ENCODE measurements at places on chromosomes 5 and 9.

GRCh38 chr9:124631326-124631725, 124.1 kb upstream of the NR5A1 start:
- no peak for DNase-seq

- no peak for DNase-seq
Measured at GRCh38 chr5:120320626-120321025, 143.5 kb upstream of the PRR16 start.

GRCh38 chr9:133632806-133633680, 3.1 kb upstream of the DBH start:
- no peak for DNase-seq

DNA sequence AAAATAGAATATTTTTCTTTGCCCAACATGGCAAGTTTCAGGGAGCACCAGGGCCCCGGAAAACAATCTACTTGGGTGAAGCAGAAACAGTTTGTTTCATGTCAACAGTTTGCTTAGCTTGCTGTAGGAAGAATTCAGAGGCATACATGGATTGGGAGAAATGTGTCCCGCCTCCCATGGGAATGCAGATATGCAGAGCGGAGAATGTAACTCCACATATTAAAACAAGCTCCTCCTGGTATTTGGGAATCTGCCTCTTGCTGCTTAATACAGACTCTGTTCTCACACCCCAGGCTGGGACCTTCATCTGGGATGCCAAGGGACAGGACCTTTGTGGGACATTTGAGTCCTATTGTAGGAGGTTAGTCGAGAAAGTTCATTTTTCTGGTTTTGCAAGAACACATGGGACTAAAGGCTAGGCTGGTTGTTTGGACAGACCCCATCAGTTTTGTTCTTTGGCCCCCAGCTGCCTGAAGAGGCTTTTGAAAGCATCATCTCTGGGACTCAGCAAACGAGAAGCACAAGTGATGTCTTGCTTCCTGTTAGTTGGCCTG, 220.5 kb upstream of the ADRA1B start:
- DNase-seq = no peak

GRCh38 chr5:170974461-170974860, 112.6 kb downstream of the RANBP17 start:
- DNase-seq = no peak

DNA sequence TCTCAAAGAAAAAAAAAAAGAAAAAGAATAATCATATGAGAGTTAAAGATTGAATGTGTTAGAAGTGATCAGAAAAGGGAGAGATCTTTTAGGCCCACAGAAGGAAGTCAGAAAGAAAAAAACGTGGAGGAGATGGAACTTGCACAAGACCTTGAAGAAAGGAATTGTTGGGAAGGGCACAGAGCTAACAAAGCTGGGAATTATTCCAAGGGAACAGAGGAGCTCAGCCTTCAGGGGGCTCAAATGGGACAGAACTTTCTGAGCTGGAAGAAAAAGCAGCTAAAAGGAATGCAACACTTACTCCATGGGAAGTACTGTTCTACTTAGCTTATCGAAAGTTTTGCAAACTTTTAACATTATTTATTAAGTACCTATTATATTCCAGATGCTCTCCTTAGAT, 153.4 kb upstream of the ADRA1B start:
- DNase-seq = no peak

- no peak for DNase-seq
Measured at GRCh38 chr5:149265597-149265996, 6.1 kb upstream of the AFAP1L1 start.

- no peak for DNase-seq
Measured at GRCh38 chr9:18188971-18189370, 285.0 kb upstream of the ADAMTSL1 start.
